ENCODE measurements at places on chromosomes 12 and 14.

DNA sequence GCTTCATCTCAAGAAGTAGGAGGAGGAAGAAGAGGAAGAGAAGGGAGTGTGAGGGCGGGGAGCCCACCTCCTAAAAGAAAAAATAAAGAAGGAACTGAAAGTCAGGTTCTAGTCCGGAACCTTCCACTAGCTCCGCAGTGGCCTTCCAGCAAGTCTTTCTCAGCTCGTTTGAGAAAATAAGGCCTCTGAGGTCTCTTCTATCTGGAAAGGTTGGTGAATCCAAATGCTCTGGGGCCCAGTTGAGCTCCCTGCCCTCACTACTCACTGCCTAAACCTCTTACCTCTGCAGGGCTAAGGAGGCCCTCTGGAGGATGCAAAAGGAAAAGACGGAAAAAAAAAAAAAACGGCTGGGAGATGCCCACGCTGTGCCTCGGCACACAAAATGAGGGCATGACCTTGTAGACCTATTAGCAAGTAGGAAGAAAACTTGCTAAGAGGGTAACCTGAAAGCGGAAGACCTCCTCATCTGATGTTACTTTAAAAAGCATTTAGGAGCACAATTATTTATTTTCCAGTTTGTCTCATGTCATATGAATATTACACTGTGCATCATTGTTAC, 35.9 kb downstream of the FBLN5 start:
- peaks cover 12% of the 10 kb centered on the region for H3K4me1 ChIP-seq
- DNase-seq = peak; percentile 47
- H3K27ac ChIP-seq = peak overlapping the region; percentile 76
- H3K27me3 ChIP-seq = no peaks in the 10 kb centered on the region

GRCh38 chr12:56601503-56601902, 28.6 kb downstream of the BAZ2A start:
- no peak overlapping the region for H3K4me3 ChIP-seq
- H3K27ac ChIP-seq = no peak overlapping the region
- H3K27me3 ChIP-seq = no peaks in the 10 kb centered on the region

- no peak overlapping the region for H3K4me3 ChIP-seq
- H3K4me1 ChIP-seq = no peaks in the 10 kb centered on the region
- no peaks in the 10 kb centered on the region for H3K27me3 ChIP-seq
These were observed 95.9 kb downstream of the OTOGL start for GRCh38 chr12:80195074-80195726.

GRCh38 chr12:57940052-57940914, 1.1 kb upstream of the ATP23 start:
- no peaks in the 10 kb centered on the region for H3K27me3 ChIP-seq
- peak overlapping the region; percentile 82 for H3K4me3 ChIP-seq
- H3K4me1 ChIP-seq = peaks cover 19% of the 10 kb centered on the region
- no peak for DNase-seq
- peak overlapping the region; percentile 91 for H3K27ac ChIP-seq

All from B cell (primary cell).